Astrocyte of the cerebellum (primary cell): ENCODE measurements at places on chromosomes 11 and 22.
A peak's percentile ranks its signal among the peaks of the same experiment; 100 is the strongest.

GRCh38 chr22:22894740-22895731 is 7.4 kb downstream of the IGLL5 start:
- DNase-seq: no peak

GRCh38 chr11:14741195-14741594 is 97.6 kb downstream of the PDE3B start:
- DNase-seq: no peak

- DNase-seq: no peak
These were observed 7.0 kb upstream of the PRSS23 start for GRCh38 chr11:86793307-86793706.

DNA sequence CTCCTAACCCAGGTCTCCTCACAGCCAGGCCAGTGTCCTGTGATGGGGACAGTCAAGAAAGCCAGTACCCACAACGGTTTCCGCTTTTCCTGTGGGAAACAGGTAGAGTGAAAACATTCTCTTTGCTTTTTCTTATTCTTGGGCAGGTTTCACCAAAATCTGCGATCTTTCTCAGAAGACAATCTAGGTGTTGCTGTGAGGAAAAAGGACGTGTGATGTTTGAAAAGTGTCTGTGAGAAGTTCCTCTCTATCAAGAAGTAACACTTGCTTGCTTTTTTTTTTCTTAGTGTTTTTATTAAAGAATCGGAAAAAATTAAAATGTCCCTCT is 9.2 kb upstream of the IL2RB start:
- DNase-seq: no peak

GRCh38 chr11:94032725-94033124 is 11.6 kb downstream of the HEPHL1 start:
- DNase-seq: no peak

GRCh38 chr22:32628628-32629572 is 154.3 kb downstream of the FBXO7 start:
- DNase-seq: no peak

GRCh38 chr11:46697303-46697702 is 3.1 kb downstream of the ARHGAP1 start:
- DNase-seq: no peak

DNA sequence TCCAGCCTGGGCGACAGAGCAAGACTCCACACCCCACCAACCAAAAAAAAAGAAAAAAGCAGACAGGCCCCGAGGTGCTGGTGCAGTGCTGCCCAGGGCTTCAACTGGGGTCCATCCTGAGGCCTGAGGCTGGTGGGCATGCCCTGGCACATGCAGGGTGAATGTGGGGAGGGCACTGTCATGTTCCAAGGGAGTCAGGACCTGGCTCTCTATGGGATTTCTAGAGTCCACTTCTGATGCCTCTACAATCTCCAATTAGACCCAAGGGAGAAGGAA is 10.1 kb downstream of the CENPM start:
- no peak for DNase-seq

- no peak for DNase-seq
These were observed 54.9 kb upstream of the SLC22A25 start for GRCh38 chr11:63298258-63298657.

DNA sequence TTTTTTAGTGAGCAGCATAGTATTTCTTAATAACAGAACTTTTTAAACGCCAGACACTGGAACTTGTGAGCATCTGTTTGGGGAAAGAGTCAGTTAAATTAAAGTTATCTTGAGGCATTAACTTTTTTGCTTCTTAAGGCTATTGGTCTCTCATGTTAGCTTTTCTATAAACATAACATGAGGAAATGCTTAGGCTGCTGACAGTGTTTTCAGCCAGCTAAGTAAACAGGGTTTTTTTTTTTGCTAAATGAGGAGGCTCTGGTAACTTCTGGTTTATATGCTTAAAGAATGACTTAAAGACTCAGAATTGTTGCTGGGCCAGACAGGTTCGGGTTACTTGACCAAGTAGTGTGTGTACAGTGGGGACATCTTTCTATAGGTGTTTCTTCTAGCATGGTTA is 95.8 kb upstream of the ALKBH3 start:
- DNase-seq: no peak

GRCh38 chr11:67644042-67644441 is 4.5 kb upstream of the TBX10 start:
- DNase-seq: no peak

DNA sequence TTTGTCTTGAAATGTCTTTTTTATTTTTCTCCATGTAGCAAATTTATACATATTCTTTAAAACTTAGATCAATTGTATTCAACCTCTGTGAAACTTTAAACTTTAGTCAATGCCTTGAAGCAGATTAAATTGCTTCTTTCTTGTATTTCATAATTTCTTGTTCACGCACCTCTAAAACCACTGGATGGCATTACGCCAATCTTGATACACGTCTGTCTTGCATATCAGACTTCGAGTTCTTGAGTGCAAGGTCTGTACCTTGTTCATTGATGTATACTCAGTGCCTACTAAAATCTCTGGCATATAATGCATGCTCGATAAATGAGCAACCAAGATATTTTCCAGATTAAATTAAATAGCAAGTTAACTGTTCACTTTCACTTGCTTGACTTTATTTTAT is 236.8 kb downstream of the CASP12 start:
- DNase-seq: no peak

- peak; percentile 8 for DNase-seq
These were observed 56.0 kb upstream of the OR5AK2 start for GRCh38 chr11:56932572-56933220.

DNA sequence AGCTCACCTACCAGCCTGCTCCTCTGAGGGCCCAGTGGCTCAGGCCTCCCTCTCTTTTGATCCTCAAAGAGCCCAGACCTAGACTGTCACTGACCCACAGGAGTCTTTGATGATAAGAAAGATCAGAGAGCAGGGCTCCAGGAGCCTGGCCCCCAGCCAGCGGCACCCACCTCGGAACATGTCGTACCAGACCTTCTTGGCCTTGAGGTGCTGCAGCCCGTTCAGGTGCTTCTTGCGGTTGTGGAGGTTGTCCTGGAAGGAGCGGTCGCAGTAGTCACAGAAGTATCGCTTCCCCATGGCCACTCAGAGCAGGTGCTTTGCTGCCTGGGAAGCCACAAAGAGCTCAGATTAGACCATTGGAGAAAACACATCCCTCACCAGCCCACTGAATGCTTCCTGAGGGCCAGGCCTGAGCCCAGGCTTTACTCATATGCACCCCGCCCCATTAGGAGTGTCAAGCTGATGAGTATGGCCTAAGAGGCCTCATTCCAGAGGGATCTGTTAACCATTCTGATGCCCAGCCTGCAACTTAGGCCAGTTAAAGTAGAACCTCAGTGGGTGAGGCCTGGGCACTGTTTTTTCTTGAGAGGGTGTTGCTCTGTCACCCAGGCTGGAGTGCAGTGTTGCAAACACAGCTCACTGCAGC is 18.4 kb downstream of the ZMAT5 start:
- no peak for DNase-seq

DNA sequence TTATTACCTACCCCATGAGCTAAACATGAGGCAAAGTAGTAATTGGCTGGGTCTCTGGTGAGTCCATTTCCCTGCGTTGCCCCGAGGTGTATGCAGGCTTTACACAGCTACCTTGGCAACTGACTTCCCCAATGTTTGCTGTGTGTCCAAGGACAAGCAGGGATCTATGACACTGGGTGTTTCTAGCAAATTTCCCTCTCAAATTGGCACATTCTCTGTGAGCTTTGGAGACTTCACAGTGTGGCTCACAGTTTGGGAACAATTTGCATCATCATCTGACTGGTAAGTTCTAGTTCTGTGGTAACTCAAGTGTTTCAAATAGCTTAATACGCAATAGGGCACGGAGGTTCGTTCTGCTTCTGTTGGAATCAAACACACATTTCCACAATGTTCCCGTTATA is 12.5 kb downstream of the NNMT start:
- no peak for DNase-seq

GRCh38 chr11:75140269-75141138 is 10.4 kb upstream of the SLCO2B1 start:
- DNase-seq: no peak

GRCh38 chr11:73907191-73907590 is 30.4 kb downstream of the PAAF1 start:
- no peak for DNase-seq

GRCh38 chr11:79747406-79747805 is 306.6 kb upstream of the TENM4 start:
- no peak for DNase-seq

DNA sequence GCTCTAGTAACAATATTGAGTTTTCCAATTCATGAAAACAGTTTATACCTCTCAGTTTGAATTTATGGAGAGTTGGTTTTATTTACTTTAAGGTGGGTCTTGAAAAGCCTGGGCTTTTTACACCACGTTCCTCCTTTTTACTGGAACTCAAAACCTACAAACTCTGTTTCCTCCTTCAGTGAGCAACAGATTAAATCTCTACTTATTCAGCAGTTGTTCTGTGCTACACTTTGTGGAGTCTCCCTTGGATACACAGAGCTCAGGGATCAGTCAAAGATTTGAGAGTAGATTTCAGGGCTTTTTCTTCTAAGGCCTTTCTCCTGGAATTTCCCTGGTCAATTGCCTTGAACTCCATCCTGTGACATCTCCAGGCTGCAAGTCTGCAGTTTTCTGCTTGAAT is 3.5 kb downstream of the NXPE1 start:
- no peak for DNase-seq

DNA sequence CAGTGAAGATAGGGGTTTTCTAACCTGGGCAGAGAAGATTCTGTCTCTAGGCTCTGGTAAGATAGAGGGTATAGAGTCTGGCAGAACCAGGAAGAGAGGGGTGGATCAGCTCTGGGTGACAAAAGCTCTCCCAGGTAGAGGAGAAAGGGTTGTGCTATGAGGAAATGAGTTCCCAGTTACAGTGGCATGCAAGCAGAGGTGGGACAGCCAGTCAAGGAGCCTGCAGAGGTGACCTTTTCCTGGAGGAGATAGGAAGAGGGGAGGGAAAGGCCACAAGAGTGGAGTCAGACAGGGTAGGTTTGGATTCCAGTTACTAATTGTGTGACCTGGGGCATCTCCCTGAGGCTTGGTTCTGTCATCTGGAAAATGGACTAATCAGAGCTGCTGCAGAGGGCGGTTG is 3.4 kb upstream of the CAPN5 start:
- no peak for DNase-seq

- no peak for DNase-seq
These were observed 745 bp upstream of the FAM118A start for GRCh38 chr22:45308957-45309421.

DNA sequence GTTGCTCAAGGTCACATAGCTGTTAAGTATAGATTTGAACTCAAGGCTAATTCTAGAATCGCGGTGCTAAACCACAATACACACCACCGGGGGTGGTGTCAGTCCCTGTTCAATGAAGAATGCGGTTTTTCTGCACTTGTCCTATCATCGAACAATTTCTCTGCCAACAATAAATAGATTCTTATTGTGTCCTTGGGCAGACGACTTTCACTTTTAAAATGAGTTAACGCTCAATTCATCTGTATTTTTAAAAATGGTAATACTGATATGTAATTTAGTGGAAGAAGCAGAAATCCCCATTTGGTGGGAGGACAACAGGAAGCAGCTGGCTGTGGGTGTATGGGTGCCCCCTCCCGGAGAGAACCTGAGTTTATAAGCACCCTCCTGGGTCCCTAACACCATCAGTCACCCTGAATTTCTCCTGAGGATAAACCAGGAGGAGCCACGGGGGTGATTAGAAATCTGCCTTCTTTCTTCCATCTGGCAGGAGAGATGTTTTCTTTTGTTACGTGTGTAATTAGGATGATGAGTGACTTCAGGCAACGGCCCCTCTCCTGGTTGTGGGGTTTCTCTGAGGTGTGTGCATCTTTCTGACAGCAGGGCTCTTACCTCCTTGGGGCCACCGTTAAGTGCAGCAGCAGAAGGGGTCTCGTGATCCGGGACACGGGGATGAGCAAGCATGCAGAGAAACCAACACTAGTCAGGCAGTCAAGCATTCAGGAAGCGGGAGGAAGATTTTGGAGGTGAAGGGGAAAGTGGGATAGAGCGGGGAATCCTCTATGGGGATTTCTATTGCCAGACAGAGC is 87.7 kb downstream of the GRAMD1B start:
- no peak for DNase-seq

DNA sequence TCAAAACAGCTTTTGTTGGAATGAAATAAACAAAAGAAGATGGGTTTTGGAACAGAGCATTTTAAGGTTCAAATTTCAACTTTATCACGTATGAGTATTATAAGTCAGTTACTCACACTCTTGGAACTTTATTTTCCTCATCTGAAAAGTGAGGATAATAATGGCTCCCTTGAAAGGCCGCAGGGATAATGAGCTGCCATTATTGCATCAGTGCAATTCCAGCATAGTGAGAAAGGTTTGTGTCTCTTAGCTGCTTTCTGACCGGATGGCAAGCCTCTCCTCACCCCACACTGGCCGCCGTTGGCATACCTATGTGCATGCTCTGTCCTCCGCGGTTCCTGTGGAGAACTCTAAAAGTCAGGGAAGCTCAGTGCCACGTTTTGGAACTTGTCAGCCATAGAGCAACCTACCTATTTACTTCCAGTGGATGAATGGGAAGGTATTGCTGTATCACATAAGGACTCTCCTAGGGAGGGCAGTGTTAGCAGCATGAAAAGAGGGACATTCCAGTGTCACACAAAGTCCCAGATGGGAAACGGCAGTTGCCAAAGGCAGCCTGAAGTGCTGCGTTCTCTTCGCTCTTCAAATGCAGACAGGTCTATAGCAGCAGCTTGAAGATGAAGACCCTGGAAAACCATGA is 368.9 kb downstream of the NTM start:
- DNase-seq: no peak
